Stimulated activated CD4-positive, alpha-beta T cell treated with anti-CD3 and anti-CD28 coated beads, Interleukin-15, amount 100 ng/mL, for 1 hour (primary cell): ENCODE measurements at places on chromosomes 3 and 15.

DNA sequence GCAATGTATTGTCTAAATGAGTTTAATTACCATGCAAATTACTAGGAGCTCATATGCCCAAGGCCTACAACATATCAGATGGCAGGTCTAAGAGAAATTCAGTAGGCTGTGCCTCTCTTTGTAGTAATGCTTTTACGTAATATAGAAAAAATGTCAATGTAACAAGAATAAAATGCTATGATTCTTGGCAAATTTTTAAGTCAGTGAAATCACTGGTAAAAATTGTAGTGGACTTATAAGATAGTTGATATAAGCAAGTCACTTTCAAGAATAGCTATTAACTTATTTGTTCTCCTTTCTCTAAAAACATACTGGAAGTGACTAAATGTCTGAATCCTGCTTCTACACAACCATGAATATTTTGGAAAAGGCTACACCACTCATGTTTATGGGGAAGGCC lies 707.8 kb downstream of the TUSC7 start:
- DNase-seq: no peak

DNA sequence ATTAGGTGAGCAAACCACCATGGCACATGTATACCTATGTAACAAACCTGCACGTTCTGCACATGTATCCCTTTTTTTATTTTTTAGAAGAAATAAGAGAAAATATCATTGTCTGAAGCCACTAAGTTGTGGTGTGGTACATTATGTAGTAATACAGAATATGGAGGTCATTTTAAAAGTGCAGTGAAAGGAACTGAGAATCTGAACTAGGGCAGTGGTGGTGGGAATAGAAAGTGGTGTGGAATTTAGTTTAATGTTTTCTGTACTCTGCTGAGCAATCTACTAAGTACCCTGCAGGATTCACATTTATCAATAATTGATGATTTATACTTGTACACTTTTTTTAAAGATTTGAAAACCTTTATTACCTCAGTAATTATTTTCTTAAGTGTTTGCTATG lies 283.5 kb downstream of the CHL1 start:
- no peak for DNase-seq

GRCh38 chr3:175601521-175601920 lies 742.4 kb downstream of the NAALADL2 start:
- no peak for DNase-seq

DNA sequence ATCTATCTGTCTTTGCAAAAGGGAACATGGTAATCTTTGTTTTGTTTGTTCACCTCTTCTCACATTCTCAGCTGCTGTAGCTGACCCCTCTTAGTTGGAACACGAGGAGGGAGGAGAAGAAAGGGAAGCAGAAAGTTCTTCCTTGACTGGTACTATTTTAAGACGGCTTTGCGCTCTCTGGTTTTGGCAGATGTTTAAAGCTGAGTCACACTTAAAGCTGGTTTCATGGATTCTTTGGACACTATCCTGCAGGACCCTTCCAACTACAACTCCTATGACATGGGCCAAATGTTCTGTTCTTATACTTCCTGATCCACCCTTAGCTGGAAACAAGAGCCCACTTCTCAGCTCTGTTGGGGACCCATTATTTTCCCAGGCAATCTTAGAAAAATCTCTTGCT lies 40.6 kb upstream of the FXR1 start:
- no peak for DNase-seq

DNA sequence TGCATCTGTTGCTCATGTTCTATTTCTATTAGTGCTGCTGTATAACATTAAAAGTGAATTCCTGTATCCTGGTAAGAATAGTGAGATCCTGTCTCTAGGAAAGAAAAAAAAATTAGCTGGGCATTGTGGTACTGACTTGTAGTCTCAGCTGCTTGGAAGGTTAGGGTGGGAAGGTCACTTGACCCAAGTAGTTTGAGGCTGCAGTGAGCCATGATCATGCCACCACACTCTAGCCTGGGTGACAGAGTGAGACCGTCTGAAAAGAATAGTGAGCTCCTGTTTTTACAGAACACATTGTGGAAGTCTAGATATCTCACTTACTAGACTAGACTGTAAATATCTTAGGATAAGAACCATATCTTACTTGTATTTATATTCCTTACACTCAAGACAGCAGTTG lies 4.6 kb downstream of the ATP11B start:
- DNase-seq: no peak
